ENCODE measurements at places on chromosomes 2 and 18.
A peak's percentile ranks its signal among the peaks of the same experiment; 100 is the strongest.

GRCh38 chr2:112699984-112700667 is 20.7 kb upstream of the NT5DC4 start:
- no peak for DNase-seq

GRCh38 chr18:68666381-68666780 is 48.5 kb downstream of the TMX3 start:
- DNase-seq = no peak

DNA sequence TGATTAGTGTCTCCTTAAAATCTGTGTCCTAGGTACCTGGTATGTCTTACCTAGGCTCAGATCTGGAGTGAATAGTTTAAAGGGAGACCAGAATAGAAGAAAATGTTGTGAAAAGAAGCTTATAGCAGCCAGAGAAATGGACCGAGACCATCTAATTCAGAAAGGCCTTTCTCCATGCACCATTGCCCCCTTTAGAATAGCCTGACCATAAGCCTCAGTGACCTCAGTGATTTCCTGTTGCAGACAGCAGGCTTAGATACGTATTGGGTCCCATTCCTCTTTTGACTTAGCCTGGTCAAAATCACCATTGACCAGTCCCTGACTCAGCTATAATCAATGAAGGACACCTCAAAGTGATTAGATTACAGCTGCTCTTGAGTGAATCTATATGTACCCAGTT is 690.7 kb upstream of the KLHL29 start:
- no peak for DNase-seq

DNA sequence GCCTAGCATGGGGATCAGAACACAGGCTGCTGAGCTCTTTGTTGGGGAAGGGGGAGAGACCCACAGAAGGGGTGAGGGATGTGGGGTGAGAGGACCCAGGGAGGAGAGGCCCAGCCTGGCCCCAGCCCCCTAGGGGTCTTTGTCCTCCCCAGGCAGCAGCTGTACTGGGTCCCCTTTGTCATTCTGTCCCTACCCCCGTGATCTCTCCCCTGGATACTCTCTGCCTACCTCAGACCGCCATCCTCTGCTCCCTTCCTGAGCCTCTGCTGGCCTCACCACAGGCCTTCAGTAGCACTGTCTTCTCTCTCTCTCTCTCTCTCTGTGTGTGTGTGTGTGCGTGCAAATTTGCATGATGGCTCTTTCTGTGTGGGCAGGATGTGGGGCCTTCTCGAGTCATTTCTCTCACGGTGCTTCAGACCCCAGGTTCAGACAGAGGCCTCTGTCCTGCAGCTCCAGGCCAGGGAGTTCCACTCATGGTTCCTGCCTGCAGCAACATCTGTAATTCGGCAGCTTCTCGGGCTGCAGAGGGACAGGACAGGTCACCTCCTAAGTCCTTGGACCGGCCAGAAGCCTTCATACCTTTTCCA is 1.4 kb downstream of the PSD4 start:
- DNase-seq = no peak

GRCh38 chr2:30149513-30149912 is 2.7 kb downstream of the YPEL5 start:
- DNase-seq = no peak

- peak; percentile 47 for DNase-seq
These were observed 16.7 kb upstream of the MRO start for GRCh38 chr18:50836521-50836957.

- DNase-seq = no peak
These were observed 10.8 kb downstream of the TSHZ1 start for GRCh38 chr18:75221397-75221796.

DNA sequence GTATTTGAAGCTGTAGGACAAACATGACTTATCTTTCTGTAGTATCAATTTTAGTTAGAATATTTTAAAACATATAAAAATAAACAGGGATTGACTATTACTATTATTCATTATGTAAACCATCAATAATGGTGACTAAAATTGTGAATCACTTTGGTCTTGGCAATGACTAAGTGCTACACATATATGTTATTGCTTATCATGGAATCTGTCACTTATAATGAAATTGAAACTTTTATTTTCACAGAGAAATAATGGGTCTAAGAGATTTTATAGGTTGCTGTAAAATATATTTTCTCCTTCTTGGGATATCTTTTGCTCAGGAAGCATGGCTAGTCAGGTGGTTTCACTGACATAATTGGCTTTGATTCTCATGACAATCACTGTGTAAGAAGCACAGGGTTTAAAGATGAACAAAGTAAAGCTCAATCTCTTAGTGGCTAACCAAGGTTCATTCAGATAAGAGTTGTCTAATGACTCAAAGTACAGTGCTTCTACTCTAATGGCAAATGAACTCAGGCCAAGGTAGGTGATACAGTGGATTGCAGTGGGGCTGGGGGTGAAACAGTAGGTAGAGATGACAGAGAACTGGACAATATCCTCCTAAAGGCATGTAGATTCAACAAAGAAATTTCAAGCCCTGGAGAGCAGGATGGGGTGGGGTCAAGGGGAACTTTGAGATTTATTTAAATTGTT is 98.6 kb upstream of the FANCL start:
- DNase-seq = no peak

DNA sequence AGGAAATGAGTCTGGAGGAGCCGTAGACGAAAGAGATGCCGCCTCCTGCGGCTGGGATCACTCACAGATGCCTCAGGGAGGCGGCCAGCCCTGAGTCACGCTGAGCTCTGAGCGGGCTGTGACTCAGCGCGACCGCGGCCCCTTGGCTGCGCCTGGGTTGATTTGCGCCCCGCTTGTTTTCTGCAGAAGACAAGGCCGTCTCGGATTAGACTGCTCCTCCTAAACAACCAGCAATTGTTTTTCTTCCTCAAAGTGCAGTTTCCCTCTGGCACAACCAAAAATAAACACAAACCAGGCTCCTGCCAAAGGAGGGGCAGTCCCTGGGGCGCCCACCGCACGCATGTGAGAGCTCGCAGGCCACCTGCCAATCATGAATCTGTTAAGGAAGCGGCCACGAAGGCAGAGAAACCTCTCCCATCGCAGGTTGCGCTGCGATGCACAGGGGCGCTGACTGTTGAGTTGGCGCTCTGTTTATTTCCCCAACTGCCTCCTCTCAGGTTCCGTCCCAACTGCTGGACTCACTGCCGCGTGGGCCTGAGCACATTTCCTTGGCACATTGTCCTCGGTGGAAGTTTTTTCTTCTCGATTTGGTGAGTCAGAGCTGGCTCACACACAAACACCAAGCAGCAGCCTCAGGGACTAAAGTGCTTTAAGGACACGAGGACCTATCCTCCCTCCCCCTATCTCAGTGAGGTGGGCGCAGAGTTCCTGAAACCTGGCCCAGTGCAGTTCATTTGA is 85.2 kb upstream of the NDUFV2 start:
- peak; percentile 65 for DNase-seq

GRCh38 chr2:72789241-72789640 is 36.6 kb downstream of the EXOC6B start:
- no peak for DNase-seq

- no peak for DNase-seq
These were observed 172.0 kb upstream of the GALNT5 start for GRCh38 chr2:157085522-157085921.

DNA sequence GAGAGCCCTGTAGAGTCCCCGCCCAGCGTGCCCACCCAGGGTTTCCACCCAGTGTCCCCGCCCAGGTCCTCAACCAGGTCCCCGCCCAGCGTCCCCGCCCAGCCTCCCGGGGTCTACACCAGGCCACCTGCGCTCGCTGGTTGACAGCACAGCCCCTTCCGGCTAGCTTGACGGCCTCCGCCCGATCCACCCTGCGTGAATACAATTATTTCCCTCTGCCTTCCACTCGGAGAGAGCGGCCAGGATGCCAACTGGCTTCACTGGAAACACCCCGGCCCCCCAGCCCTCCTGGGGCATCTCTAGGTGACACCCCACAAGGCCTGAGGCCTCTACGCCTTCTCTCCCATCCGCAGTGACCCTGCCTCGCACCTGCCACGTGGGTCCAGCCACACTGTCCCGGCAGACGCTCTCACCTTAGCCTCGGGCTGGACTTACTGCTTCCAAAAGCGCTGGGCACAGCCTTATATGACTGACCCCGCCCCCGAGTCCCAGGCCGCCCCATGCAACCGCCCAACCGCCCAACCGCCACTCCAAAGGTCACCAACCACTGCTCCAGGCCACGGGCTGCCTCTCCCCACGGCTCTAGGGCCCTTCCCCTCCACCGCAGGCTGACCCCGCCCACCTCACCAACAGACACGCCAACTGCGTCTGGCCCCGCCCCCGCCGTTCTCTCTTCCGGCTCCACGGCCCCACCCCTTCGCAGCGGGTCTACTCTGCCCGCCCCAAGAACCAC is 188.1 kb downstream of the LAMA1 start:
- DNase-seq = no peak

DNA sequence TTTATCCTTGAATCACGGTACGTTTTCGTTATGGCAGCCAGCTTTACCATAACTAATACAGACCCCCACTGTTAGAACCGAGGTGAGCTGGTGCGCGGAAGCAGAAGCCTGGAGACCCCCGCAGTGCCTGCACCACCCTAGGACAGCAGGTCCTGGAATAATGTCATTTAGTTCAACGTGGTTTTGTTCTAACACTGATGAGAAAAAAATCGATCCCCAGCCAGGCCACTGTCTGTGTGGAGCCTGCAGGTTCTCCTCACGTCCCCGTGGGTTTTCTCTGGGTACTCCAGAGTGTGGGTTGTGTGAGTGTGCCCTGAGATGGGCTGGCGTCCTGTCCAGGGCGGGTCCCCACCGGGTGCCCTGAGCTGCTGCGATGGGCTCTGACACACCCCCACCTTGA is 69.9 kb upstream of the ST3GAL5 start:
- DNase-seq = no peak

DNA sequence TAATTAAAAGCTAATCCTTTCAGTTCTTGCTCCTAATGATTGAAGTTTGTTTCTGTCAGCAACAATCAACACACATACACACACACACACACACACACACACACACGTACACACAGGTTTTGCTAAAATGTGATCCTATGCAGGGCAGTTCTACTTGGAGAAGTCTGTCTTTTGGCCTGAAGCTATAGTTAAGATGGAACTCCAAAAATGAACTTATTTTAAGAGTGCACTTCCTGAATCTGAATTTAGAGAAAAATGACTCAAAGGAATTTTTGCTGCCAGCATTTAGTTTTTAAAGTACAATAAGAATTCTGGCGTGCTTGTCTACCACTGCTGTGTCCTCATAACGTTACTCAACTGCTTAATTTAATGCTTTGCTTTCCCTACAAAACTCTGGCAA is 6.6 kb downstream of the GALNT5 start:
- no peak for DNase-seq

- no peak for DNase-seq
These were observed 65.1 kb downstream of the LOXHD1 start for GRCh38 chr18:46591783-46592391.

- DNase-seq = no peak
These were observed 9.1 kb downstream of the KLF7 start for GRCh38 chr2:207156451-207157161.

GRCh38 chr2:230933521-230934180 is 8.6 kb upstream of the GPR55 start:
- no peak for DNase-seq

- DNase-seq = no peak
These were observed 209.1 kb downstream of the TFCP2L1 start for GRCh38 chr2:121075641-121076497.

GRCh38 chr2:45173513-45173912 is 164.3 kb upstream of the SIX2 start:
- DNase-seq = peak; percentile 64

- DNase-seq = no peak
These were observed 50.8 kb downstream of the EPG5 start for GRCh38 chr18:45916302-45916701.

DNA sequence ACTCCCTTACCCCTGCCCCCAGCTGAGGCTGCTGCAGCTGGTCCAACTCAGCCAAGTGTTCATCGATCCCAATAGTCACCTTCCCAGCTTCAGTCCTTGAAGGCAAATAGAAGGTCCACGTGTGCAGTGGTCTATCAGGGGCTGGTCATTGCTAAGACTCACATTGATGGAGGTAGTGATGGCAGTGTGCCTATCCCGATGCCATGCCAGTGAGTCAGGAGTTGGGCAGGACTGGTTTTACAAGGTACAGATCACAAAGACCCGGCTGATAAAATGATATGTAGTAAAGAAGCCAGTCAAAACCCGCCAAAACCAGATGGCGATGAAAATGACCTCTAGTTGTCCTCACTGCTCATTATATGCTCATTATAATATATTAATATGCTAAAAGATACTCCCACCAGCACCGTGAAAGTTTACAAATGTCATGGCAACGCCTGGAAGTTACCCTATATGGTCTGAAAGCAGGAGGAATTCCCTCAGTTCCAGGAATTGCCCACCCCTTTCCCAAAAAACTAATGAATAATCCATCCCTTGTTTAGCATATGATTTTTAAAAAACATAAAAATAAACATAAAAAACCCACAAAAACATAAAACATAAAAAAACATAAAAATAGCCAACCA is 2.9 kb upstream of the C2orf80 start:
- no peak for DNase-seq

GRCh38 chr18:31688606-31689005 is 4.2 kb upstream of the B4GALT6 start:
- no peak for DNase-seq

DNA sequence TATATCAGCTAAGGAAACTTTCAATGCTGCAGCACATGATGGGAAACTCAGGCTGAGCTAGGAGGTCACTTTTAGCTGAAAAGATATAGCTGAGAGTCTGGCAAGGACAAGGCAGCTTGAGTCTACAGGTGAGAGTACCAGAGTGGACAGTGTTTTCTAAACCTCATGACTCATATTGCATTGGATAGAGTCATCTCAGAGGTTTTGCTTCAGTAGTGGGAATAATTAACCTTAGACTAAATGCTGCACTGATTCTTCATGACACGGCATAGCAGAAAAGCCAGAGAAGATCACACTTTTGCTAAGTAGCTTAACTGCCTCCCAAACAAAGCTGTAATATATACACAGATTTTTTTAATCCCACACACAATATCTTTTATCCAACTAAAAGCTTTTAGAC is 865.0 kb upstream of the CDH2 start:
- DNase-seq = no peak

- DNase-seq = no peak
These were observed 125.1 kb upstream of the ITGA4 start for GRCh38 chr2:181332044-181332605.

DNA sequence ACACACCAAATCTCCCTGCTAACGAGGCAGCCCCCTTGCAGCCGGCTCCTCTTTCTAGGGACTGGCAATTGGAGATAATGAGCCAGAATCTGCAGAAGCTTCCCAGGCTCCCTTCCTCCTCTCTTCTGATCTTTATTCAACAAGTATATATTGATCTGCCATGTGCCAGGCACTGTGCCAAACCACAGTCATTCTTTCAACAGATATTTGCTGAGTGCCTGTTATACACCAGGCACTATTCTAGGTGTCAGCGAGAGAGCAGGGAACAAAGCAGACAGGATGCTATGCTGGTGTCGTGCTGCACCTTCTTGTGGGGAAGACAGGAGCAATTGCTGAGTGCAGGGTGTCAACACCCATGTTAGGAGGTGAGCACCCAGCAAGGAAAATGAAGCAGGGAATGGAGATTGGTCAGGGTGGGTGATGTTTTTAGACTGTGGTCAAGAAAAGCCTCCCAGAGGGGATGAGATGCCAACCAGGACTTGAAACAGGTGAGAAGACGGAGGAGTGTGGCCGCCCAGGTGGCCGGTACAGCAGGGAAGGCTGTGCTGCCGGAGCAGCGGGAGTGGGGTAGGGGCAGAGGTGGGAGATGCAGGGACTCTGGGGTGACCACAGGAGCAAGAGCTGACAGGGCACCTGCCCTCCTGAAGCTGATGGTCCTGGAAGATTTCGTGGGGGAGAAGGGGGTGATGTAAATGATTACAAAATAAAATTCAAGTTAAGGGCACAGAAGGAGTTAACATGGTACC is 307.6 kb upstream of the RAB12 start:
- DNase-seq = no peak
